ENCODE measurements at places on chromosomes 7 and 10. TPM values are rescaled to one million over a fixed set of nuclear protein-coding genes. Genes with fewer than 3 reads are reported as not detected.

Gene NUTM2E
- total RNA-seq, result not detected

DNA sequence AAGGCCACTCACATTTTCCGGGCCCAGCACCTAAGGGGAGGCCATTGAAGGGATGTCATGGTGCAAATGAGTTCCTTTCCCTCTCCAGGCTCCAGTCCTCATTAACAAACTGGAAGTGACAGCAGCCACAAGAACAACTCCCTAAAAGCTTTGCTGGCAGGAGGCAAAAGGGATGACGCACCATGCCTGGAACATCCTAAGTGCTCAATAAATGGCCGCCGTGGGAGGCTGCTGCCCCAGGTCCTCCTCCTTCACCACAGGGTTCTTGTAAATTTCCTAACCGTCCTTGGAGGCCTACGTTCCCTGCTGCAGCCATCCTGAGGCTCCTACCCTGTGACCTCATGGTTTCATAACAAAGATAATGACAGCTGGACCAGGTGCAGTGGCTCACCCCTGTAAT is 41.3 kb upstream of the CAMK1D start:
- DNase-seq, result no peak

Gene BLOC1S2
- total RNA-seq, result 19.9 TPM

Gene ELAPOR2
- 9.5 TPM for total RNA-seq

Gene FAM25A
- total RNA-seq, result not detected

GRCh38 chr10:52782554-52782953 is 10.0 kb upstream of the MBL2 start:
- no peak for DNase-seq

GRCh38 chr10:103627111-103627892 is 133.8 kb downstream of the NEURL1 start:
- DNase-seq, result no peak

All from left cardiac atrium (tissue), 4 donors.